IgD-negative memory B cell (primary cell): ENCODE measurements at places on chromosomes 12 and 14. TPM values are rescaled to one million over a fixed set of nuclear protein-coding genes. Genes with fewer than 3 reads are reported as not detected.

The RPL10L gene
- polyA plus RNA-seq, result not detected

The CLEC1B gene
- not detected for polyA plus RNA-seq

The FOXG1 gene
- polyA plus RNA-seq, result not detected

The TRIM9 gene
- polyA plus RNA-seq, result 0.09 TPM

The IL22 gene
- polyA plus RNA-seq, result not detected

The CEP83 gene
- 7.5 TPM for polyA plus RNA-seq

The DDIT3 gene
- 32.2 TPM for polyA plus RNA-seq

The SLC39A2 gene
- polyA plus RNA-seq, result not detected

The SIX1 gene
- polyA plus RNA-seq, result not detected

The CLEC4D gene
- polyA plus RNA-seq, result not detected

The NOVA1 gene
- not detected for polyA plus RNA-seq

The NTF3 gene
- not detected for polyA plus RNA-seq

The FAM181A gene
- polyA plus RNA-seq, result not detected

The VWF gene
- polyA plus RNA-seq, result 0.11 TPM

The GYS2 gene
- polyA plus RNA-seq, result not detected

The ULK1 gene
- polyA plus RNA-seq, result 1.6 TPM

The HOMEZ gene
- polyA plus RNA-seq, result 5.6 TPM

The PNP gene
- polyA plus RNA-seq, result 37.6 TPM

The CMAS gene
- polyA plus RNA-seq, result 25.4 TPM

The PGAM5 gene
- 21.4 TPM for polyA plus RNA-seq

The HOXC12 gene
- polyA plus RNA-seq, result not detected

The MGST1 gene
- not detected for polyA plus RNA-seq

The BCL2L14 gene
- not detected for polyA plus RNA-seq

The MRPS35 gene
- 63.3 TPM for polyA plus RNA-seq

The NGB gene
- polyA plus RNA-seq, result not detected

The ANKRD33 gene
- not detected for polyA plus RNA-seq

The CMKLR1 gene
- 0.64 TPM for polyA plus RNA-seq

The ZNF384 gene
- 32.5 TPM for polyA plus RNA-seq

The ITPR2 gene
- polyA plus RNA-seq, result 27.5 TPM

The CACNA1C gene
- 0.06 TPM for polyA plus RNA-seq

The RAB21 gene
- 16.2 TPM for polyA plus RNA-seq

The UBC gene
- 1,893 TPM for polyA plus RNA-seq

The RILPL2 gene
- 14.3 TPM for polyA plus RNA-seq

The CFL2 gene
- 9.3 TPM for polyA plus RNA-seq

The CEBPE gene
- not detected for polyA plus RNA-seq

The OR4K2 gene
- not detected for polyA plus RNA-seq

The SH2B3 gene
- polyA plus RNA-seq, result 10.3 TPM

The KRT2 gene
- polyA plus RNA-seq, result not detected

The FAIM2 gene
- polyA plus RNA-seq, result not detected

The PTGER2 gene
- polyA plus RNA-seq, result 2.8 TPM

The KCNA5 gene
- not detected for polyA plus RNA-seq

The ANKS1B gene
- not detected for polyA plus RNA-seq

The TAS2R10 gene
- polyA plus RNA-seq, result not detected

The BDKRB1 gene
- not detected for polyA plus RNA-seq

The ART4 gene
- not detected for polyA plus RNA-seq

The SLC17A8 gene
- not detected for polyA plus RNA-seq

The TSHR gene
- polyA plus RNA-seq, result not detected
